ENCODE measurements at places on chromosomes 13 and 19.

GRCh38 chr19:20787786-20788185 lies 11.7 kb downstream of the ZNF66 start:
- DNase-seq = no peak

DNA sequence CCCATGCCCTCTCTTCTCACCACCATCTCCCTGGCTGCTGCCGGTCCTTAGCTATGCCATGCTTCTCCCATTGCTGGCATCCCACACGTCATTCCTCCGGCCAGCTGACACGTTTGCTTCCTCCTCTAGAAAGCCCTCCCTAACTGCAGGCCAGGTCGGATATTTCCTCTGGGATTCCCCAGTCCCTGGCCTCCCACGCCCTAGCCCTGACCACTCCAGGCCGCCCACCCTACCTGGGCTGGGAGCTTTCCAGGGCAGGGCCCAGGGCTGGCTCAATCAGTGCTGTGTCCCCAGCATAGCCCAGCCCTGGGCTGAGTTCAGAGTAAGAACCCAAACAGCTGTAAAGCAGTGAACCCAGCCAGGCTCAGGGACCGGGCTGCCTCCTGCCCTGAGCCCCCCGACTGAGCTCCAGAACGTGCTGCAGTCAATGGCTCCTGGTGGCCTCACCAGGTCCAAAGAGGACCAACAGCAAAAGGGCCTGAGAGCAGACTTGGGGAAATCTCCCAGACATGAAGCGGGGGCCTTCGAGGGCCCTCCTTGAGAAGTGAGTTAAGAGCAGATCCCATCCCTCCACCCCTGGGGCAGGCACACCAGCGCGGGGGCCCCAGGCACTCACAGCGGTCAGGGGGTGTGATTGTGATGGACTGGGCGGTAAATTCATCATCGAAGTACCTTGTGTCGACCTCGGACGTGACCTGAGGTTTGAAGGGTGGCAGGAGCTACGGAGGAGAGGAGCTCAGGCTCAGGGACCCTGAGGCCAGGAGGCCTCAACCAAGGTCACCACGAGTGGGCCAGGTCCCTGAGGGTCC lies 8.1 kb upstream of the CCNP start:
- DNase-seq = no peak

GRCh38 chr19:17950310-17951156 lies 16.4 kb upstream of the KCNN1 start:
- peak; percentile 31 for DNase-seq

DNA sequence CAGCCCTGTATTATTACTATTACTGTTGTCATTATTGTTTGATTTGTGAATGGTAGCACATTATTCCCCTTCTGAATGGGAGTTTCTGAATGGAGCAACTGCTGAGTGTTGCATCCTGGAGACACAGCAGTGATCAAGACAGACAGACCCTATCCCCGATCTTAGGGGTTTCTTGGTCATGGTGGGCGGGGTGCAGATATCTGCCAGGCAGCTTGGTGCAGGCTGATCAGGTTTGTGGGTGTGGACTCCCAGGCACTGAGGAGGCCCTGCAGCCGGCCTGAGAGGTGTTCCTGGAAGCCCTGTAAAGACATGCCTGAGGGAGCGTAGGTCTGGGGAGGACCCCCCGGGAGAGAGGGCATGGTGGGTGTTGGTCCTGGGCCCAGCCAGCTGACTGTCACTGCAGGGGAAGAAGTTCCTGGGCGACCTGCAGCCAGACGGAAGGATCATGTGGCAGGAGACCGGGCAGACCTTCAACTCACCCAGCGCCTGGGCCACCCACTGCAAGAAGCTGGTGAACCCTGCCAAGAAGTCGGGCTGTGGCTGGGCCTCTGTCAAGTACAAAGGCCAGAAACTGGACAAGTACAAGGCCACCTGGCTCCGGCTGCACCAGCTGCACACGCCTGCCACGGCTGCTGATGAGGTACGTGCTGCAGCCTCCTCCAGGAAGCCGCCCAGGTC lies 2.1 kb downstream of the MPND start:
- no peak for DNase-seq

- no peak for DNase-seq
These were observed 487.8 kb downstream of the KCTD12 start for GRCh38 chr13:76398425-76398824.

DNA sequence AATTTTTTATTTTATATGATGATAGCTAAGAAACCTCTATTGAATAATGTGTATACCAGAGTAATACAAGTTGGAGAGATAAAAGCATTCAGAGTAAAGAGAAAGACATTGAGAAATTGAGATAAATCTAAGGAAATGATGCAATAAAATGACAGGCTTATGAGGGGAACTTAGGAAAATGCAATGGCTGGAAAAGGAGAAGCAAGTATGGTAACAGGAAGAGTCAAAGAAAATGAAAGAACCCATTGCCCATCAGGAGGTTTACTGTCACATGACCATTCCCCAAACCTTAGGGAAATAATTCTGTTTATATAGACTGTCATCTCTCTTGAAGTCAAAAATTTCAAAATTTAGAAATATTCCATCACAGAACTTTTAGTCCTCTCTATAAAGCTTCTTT lies 808.0 kb upstream of the PRR20A start:
- no peak for DNase-seq

DNA sequence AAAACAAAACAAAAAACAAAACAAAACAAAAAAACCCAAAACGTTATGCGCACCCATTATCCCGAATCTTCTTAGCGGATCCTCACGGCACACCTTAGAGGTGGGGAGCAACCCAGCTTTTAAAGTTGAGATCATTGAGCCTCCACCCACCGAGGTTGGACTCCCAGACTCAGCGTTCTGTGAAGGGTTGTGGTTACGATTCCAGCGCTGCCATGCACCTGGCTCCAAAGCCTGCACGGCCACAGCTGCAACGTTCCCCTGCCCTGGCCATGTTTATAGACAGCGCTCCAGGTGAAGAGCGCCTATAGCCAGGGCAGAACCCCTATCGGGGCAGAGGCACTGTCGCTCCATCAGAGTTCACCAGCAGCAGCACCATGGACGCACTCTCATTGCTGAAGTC lies 18.7 kb upstream of the LILRA2 start:
- DNase-seq = no peak

DNA sequence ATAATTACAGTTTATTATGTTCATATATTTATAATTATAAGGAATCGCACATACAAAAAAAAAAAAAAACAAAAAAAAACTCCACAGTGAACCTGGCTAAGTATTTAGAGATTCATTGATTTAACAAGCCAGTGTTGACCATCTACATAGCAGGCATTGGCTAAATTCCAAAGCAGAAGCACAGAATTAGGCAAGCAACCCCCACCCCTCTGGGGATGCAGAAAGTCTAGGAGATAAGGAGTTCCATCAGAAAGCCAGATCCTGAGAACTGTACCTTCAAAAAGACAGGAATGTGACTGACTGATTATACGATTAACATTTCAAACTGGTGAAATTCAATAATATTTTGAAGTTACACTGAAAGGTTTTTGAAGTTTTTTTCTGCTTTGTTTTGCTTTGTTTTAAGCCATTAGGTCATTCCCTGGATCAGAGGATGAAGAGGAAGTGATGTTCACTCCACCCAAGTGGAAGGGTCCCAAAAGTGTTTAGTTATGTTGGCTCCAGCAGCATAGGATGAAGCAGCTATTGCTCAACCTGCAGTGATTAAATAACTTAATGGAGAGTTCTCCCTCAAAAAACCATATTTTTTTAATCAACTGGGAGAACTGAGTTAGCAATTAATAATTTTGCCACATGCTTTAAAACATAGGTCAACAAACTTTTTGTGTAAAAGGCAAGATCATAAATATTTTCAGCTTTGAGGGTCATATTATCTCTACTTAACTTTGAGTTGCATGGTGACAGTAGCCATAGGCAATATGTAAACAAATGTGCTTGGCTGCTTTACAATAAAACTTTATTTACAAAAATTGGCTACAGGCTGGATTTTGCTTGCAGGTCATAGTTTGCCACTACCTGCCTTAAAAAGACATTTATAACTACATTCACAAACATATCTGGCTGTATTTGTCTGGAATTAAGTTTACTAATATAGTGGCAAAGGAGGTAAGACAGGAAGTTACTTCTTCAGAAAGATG lies 49.6 kb downstream of the DOCK9 start:
- DNase-seq = no peak

DNA sequence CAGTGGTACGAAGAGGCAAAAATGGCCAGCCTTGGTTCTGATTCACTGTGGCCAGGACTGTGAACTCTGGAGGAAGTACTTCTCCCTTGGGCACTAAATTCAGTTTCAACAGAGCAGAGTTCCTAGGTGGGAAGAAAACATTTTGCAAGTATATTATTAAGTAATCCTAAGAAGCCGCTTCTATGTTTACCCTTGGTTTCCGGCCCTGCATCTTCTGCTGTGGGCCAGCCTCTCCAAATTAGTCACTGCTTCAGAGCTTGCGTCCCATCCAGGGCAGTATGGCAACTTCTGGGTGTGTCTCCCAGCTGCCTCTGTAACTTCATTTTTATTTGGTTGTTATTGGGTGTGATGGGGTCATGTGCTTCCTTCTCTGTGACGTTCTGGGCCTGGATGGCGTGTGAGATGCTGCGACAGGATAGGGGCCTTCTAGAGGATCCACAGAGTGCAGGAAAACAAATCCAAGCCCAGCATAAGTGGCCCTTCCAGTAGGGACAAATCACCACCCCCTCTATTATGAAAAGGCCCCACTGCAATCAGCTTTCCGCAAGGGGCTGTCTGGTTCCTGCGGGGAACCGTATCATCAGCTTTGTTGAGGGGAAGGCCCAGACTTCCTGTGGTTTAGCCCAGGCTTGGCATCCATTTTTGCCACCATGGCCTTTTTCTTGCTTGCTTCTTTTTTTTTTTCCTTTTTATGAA lies 55.1 kb upstream of the C1QTNF9 start:
- no peak for DNase-seq

DNA sequence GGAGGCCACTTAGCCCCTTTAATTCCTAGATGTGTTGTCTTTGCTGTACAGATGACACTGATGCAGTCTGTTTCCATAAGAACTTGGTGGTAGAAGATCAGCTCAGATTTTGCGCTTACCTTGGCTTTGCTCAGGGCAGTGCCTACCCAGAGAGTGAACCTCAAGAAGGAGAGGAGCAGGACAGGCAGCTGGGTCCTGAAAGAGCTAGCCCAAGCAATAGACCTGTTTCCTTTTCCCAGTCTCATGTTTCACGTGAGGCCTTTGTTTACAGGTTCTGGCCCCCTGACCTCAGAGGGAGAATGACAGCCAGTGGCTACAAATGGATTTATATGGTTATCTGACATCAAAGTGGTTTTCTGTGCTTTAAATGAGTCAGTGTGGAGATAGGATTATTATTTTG lies 40.1 kb downstream of the METTL21C start:
- DNase-seq = no peak

DNA sequence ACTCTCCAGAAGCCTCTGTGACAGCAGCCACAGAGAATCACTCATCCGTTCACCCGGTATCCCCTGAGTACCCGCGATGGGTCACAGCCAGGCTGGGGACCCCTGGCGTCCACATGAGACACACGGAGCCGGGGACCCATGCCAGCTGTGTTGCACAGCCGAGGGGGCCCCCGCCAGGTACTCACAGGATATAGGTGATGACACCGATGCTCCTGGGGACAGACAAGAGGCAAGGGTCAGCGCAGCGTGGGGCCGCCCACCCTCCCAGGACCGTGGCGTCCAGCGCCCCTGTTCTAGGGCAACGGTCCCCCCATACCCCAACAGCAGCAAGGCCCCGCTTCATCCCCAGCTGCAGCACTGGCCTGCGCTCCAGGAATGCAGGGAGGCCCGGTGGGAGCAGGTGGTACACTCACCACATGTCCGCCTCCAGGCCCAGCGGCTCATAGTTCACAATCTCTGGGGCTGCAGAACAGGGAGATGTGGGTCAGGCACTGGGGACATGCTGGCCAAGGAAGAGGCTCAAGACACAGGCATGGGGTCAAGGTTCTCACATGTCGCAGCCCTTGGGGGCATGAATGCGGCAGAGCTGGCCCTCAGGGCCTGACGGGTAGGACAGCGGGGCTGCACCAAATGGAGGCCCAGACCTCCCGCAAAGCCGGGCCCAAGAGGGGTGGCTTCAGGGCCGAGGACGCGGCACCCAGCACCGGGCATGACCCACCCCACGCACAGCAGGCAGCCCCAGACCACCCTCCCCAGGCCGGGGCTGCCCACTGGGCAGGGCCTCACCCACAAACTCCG lies 7.2 kb downstream of the DAPK3 start:
- DNase-seq = no peak

DNA sequence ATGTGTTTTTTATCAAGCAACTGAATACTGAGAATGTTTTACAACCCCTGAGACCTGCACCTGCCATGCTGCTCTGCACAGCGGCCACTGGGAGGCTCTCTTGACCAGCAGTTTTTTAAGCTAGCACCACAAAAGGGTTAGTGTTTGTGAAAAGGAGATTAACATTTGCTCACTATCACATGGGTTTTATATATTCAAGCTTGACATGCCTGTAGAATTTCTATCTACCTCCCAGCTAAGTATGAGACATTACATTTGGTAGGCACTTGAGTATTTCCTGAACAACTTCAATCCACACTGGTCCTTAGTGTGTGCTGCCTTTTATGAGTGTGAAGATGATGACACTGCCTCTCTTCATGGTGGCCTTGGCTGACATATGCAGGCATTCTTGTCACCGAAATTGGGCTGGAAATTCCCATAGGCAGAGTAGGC lies 1238.9 kb downstream of the UQCRFS1 start:
- peak; percentile 84 for DNase-seq

DNA sequence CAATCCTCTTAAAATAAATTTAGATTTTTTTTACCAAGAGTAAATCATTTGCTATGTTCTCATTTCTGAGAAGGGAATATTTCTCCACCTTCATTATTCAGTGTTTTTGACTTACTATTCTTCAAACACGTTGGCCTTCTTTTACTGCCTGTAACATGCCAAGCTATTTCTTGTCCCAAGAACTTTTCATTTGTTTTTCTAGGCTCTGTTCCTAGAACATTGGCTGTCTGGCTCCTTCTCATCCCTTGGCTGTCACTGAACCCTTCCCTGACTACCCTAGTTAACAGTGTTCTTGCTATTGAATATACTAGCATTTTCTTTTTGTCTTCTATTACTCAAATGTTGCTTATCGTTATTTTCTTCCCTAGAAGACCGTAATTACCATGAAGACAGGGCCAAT lies 248.1 kb downstream of the ITGBL1 start:
- no peak for DNase-seq

Measured in posterior cingulate gyrus (tissue), 11 donors.